Daoy (cell line): ENCODE measurements at places on chromosomes 2 and 18. TPM values are rescaled to one million over a fixed set of nuclear protein-coding genes. Genes with fewer than 3 reads are reported as not detected.

GRCh38 chr2:232998666-232998985 is 14.4 kb downstream of the NGEF start:
- DNase-seq: no peak

Gene PROKR1
- 0.06 TPM in 1 of 2 replicates, not detected in the other for total RNA-seq

Gene METAP1D
- total RNA-seq: 6.9 and 16.5 TPM in 2 replicates

GRCh38 chr18:45164551-45164950 is 450.7 kb upstream of the SLC14A2 start:
- DNase-seq: no peak

Gene RIT2
- not detected in 2 replicates for total RNA-seq

Gene TCF23
- total RNA-seq: not detected in 2 replicates

- peak; percentile 87 for DNase-seq
Observed at GRCh38 chr18:3595369-3596273, 145.6 kb downstream of the TGIF1 start.

- DNase-seq: no peak
Observed at GRCh38 chr2:13558368-13558767, 841.6 kb downstream of the TRIB2 start.

- DNase-seq: no peak
Observed at GRCh38 chr18:13370995-13371625, 152.6 kb downstream of the LDLRAD4 start.
